GM12891 (cell line): ENCODE measurements at places on chromosomes 7 and 10.

DNA sequence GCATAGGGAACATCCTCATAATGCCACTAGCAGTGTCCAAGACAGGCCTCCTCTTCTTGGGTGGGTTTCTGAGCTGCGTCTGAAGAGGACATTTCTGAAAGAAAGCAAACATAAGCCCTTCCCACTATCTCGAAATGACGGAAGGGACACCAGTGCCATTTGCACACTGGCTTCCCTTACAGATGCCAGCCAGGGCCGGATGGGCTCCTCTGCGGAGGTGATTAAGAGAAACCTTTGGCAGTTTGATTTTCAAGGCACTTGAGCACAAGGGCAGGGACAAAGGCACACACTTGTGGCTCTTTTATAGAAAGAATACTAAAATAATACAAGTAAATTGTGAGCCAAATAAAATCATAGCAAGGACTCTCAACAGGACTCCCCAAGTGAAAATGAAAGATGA lies 106.6 kb upstream of the CELF2 start:
- DNase-seq, result no peak

DNA sequence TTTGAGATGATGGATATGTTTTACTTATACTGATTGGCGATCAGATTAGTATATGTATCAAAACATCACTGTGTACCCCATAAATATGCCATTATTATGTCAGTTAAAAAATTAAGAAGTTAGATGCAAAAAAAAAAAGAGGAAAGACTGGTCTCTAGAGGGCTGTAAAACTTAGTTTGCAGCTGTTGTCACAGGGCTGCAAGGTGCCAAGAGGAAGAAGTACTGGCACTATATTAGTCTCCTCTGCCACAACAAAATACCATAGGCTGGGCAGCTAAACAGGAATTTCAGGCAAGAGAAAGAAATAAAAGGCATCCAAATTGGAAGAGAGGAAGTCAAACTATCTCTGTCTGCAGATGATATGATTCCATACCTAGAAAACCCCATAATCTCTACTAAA lies 177.8 kb upstream of the PLPP4 start:
- DNase-seq, result no peak

DNA sequence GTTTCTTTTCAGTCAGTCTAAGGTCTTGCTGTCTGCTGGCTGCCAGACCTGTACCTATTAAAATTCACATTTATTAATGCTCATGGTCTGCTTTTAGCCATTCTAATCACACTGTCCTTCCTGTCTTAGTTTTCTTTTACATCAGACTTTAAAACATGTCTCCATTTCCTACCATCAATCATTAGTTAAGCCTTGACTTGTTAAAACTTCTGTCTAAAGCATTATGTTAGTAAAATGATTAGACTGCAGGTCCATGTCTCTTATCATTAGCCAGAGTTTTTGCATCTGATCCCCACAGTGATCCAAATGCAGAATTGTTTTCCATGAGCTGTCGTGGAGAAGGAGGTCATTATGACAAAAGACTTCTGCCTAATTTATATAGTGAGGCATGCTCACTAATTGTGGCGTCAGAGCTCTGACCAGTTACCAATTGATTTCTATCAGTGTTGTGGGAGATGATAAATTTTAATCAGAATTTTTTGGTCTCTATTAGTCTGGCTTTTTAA lies 226.5 kb downstream of the DKK1 start:
- DNase-seq, result no peak

DNA sequence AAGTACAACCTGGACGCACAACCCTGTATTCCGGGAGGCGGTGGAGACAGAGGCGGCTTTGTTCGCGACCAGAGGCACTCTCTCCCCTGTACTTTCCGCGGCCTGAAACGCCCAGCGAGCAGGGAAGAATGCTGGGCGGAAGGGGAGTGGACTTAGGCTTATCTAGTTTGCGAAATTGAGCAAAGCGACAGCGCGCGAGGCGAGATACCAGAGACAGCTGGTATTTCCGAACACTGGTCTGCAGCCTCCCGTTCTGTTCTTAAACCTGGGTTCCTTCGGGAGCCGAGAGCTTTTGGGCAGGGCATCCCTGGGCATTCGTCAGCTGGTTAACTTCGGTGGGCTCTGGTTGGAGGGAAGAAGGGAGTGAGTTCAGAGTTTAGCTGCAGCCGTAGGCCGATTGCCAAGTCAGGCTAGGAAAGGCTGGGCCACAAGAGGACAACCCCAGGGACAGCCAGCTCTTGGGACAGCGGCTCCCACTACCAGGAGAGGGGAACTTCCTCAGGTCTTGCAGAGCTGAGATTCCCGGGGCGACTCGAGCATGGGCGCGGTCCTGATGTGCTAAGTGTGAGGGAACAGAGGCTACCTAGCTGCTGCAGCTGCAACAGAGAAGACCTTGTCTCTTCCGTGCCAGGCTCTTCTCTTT lies 3.9 kb downstream of the HMX3 start:
- no peak for DNase-seq

- DNase-seq, result no peak
These were observed 393.6 kb upstream of the GALNT17 start for GRCh38 chr7:70738151-70738885.

DNA sequence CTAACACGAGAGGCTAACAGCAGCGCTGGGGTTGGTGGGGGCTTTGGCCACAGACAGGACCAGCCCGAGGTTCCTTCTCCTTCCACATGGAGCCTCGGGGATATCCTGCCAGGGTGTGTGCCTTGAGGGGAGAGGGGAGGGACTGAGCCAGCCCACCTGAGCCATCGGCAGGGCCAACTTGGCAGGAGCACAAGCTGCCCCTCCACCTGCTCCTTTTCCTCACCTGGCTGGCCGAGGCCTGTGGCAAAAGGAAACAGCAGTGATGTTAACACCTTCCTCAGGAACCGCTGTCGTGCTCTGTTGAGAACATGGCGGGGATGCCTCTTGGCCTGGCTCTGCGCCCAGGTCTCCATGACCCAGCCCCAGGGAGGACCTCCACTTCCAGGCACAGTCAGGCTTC lies 255.1 kb upstream of the PPP2R2D start:
- no peak for DNase-seq

DNA sequence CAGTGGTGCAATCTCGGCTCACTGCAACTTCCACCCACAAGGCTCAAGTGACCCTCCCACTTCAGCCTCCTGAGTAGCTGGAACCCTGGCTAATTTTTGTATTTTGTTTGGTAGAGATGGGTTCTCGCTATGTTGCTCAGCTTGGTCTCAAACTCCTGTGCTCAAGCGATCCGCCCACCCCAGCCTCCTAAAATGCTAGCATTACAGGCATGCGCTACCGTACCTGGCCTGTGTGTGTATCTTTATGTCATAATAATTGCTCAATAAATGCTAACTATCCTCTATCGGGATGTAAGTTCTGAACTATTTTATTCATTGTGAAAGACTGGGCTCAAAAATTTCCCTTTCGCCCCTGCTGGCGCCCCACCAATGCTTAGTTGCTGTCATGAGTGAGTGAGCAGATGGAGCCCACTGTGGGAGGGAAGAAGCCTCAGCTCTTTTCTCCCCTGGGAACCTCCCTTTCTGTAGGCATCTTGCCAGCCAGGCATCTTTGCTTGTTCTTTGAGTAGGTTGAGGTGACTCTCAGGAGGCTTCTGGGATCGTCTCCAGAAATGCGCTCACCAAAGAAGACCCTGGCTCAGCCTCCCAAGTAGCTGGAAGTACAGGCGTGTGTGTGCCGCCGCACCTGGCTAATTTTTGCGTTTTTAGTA lies 38.3 kb downstream of the CAMK1D start:
- DNase-seq, result no peak

DNA sequence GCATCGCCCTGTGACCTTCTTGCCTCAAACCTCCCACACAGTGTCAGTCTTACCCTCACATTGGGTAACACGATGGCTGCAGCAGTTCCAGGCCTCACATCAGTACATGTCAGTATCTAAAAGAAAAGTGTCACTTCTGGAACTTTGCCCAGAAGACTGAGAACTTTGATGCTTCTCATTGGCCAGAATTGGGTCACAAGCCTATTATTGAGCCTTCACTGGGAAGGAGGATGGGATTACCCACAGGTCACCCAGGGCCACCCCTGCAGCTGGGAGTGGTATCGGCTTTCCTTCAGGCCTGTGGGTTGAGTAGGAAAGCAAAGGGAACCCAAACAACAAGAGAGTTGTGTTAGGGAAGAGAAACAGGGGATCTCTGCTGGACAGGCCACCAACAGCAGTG lies 111.5 kb downstream of the NPY start:
- no peak for DNase-seq

- DNase-seq, result no peak
These were observed 14.8 kb downstream of the CPA5 start for GRCh38 chr7:130359276-130359857.

GRCh38 chr10:124698545-124699469 lies 45.4 kb downstream of the FAM53B start:
- no peak for DNase-seq

DNA sequence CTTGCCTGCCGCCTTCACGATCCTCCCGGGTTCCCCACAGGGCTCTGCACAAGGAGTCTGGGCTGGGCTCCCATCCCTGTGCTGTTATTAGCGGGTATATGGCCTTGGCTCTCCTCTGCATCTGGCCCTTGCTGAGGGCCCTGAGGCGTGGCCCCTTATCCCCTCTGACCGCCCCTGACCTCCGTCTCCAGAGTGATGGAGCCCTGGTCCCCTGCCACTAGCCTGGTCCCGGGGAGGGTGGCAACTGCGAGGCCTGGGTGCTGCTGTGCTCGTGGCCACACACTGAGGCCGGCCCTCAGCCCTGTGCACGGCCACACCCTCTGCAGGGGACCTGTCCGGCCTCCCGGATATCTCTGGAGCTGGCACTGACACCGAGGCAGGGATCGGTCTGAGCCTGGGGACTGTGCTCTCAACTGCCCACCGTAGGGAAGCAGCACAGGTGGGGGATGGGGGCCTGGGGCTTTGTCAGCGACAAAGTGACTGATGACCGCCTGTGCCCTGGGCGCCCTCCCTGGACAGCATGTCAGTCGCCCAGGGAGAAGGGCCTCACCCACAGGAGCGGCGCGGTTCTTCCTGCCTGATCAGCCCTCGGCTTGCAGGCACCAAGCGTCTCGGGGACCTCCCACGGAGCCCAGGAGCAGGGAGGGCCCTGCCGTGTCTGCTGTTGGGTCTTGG lies 72.4 kb downstream of the NKX6-2 start:
- no peak for DNase-seq

DNA sequence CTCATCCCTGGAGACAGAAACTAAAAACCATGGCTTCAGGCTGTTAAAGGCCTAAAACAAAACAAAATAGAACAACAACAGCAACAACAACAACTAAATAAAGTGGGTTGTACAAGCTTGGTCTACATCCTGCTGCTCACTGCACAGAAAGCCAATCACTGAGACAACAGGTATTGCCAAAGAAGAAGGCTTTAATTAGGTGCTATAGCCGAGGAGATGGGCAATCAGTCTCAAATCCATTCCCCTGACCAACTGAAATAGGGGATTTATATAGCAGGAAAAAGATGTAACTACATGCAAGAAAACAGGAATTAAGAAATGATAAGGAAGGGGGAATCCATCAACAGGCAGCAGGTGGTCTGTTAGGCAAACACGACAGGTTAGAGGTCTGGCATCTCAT lies 22.4 kb upstream of the NUB1 start:
- no peak for DNase-seq

- DNase-seq, result no peak
These were observed 101.6 kb upstream of the EEPD1 start for GRCh38 chr7:36051501-36051900.

DNA sequence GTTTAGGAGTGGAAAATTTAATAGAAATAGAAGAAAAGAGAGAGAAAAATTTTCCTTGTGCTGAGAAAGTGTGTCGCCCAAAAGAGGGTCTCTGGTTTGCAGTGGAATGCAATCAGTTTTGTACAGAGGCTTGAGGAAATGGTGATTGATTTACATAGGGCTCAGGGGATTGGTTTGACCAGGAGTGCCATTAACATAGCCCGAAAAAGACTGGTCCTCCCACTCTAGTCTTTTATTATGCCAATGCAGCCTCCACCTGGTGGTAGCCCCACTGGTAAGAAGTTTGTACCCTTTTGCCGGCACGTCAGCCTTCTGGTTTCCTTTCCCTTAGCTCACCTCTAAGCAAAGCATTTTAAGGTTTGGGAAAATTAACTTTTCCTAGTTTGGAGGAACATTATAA lies 885.3 kb downstream of the XPNPEP1 start:
- DNase-seq, result no peak

DNA sequence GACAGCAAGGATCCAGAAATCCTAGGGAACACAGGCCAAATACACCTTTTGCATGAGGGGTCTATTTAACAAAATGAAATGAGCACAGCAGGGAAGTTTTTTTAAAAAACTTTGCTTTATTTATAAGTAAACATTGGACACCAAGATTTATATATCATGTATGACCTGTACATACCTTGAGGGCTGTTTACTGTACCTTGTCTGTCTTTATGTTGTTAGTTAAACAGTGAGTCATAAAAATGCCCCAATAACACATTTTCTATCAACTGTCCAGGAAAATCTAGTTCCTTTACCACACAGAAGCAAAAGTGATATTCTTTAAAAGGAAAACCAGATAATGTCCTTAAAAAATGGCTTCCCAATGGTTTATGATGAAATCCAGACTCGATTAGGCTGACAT lies 45.1 kb upstream of the AGR3 start:
- no peak for DNase-seq

GRCh38 chr7:75638594-75639070 lies 100.1 kb downstream of the HIP1 start:
- DNase-seq, result no peak

DNA sequence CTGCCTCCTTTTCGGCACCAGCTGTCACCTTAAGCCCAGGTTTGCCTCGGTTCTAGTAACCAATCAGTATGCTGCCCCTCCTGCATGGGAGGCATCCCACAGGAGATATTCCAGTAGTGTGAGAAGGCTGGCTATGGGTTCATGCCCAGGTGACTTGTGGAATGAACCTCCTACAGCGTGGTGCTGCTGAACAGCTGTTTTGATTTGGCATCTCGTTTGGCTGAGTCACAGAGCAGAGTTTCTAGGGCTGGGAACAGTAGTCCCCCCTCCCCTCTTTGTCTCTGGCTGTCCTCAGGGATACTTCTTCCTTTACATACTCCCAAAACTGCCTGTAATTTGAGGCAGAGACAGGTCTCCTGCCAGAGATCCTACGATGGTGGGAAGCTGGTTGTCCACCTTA lies 16.1 kb downstream of the R3HCC1L start:
- no peak for DNase-seq

- no peak for DNase-seq
These were observed 277.4 kb downstream of the ARL4A start for GRCh38 chr7:12964836-12965235.

- DNase-seq, result no peak
These were observed 44.2 kb downstream of the JAZF1 start for GRCh38 chr7:28136420-28136819.

GRCh38 chr7:42742318-42742717 lies 169.6 kb downstream of the C7orf25 start:
- no peak for DNase-seq

GRCh38 chr7:22252936-22253536 lies 103.9 kb downstream of the RAPGEF5 start:
- no peak for DNase-seq

GRCh38 chr7:132842478-132842877 lies 239.4 kb downstream of the CHCHD3 start:
- DNase-seq, result no peak

DNA sequence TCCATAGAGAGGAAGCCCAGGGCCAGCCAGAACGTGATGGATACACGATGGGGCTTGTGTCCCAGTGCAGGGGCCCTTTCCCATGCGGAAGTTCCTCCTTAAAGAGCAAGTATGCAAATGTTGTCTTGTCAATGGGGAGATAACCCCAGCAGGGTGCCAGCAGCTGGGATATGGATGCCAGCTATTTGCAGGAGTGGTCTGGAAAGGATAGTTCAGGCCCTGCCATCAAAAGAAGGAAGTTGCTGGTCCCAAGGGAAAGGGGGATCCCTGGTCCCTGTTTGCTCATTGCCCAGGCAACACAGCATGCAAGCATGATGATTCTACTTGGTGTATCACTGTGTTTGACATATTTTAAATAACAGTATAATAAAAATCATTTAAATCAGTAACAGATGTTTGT lies 73.1 kb upstream of the HECW1 start:
- DNase-seq, result no peak
